ENCODE measurements at places on chromosomes 2 and 18. TPM values are rescaled to one million over a fixed set of nuclear protein-coding genes. Genes with fewer than 3 reads are reported as not detected.

Gene APLF
- total RNA-seq = 4.8 TPM

Gene PCGF1
- 43.2 TPM for total RNA-seq

Gene NOL4
- not detected for total RNA-seq

Gene RNU2-63P
- 94.5 TPM for total RNA-seq

Gene CKAP2L
- 0.83 TPM for total RNA-seq

Gene SERPINB13
- total RNA-seq = 8.8 TPM

Gene HOXD1
- not detected for total RNA-seq

Gene CCL20
- total RNA-seq = 0.88 TPM

Gene DLX1
- 0.17 TPM for total RNA-seq

Gene ILKAP
- total RNA-seq = 16.7 TPM

Gene SLC4A3
- 12.5 TPM for total RNA-seq

Gene ETAA1
- 14.0 TPM for total RNA-seq

Gene EMILIN2
- 0.64 TPM for total RNA-seq

Gene MC5R
- not detected for total RNA-seq

Gene HADHB
- total RNA-seq = 144 TPM

Gene EFHD1
- 0.61 TPM for total RNA-seq

Gene ICOS
- not detected for total RNA-seq

Gene FBXO36
- total RNA-seq = 0.75 TPM

Gene C2orf68
- total RNA-seq = 10.8 TPM

Gene PAIP2B
- total RNA-seq = 2.1 TPM

Gene BOD1L2
- not detected for total RNA-seq

Gene RAB31
- 34.6 TPM for total RNA-seq

Gene UGT1A8
- not detected for total RNA-seq

Gene TNS1
- total RNA-seq = 0.24 TPM

Gene MAP3K19
- not detected for total RNA-seq

Gene CYTIP
- not detected for total RNA-seq

Gene CIB4
- total RNA-seq = not detected

Gene DHRS9
- total RNA-seq = not detected

Gene SLC66A3
- total RNA-seq = 23.3 TPM

Gene SP110
- 12.9 TPM for total RNA-seq

Gene ACTR1B
- total RNA-seq = 56.4 TPM

Gene CGREF1
- 6.8 TPM for total RNA-seq

Measured in mammary epithelial cell (primary cell).